ENCODE measurements at places on chromosomes 6 and 20.

- DNase-seq: no peak
These were observed 4.1 kb upstream of the LY86 start for GRCh38 chr6:6584310-6585002.

DNA sequence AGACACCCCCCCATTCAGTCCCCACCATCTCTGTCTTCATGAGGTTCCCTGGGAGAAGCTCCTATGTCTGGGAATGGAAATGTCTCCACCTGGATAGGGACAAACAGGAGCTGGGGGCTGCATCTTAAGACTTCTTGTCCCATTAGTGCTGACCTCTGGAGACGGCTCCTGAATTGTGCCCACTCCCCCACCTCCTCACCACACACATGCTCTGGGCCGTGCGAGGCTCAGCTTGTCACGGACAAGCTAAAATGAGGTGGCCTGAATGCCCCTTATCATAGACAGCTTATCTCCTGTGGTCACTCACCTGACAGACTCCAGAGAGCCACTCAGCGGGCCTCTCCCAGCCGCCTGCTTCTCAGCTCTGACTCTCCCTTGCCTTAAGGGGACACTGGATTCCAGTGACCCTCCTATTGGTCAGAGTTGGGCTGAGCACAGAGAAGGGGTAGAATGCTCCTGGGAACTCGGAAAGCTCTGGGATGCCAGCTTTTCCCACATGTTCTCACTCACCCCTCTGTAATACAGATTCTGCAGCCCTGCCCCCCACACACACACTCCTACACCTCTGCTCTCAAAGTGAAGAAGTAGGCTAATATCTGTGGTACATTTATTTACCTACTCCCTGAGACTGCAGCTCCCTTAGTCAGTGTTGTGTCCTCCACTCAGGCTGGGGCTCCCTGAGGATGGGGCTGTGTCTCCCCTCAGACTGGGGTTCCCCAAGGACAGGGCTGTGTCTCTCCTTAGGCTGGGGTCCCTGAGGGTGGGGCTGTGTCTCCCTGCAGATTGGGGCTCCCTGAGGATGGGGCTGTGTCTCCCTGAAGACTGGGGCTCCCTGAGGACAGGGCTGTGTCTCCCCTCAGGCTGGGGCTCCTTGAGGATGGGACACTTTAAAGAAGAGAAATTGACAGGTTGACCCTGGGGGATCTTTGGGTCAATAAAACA is 167.5 kb downstream of the VEGFA start:
- no peak for DNase-seq

GRCh38 chr20:34907616-34908469 is 31.4 kb downstream of the ACSS2 start:
- DNase-seq: no peak

DNA sequence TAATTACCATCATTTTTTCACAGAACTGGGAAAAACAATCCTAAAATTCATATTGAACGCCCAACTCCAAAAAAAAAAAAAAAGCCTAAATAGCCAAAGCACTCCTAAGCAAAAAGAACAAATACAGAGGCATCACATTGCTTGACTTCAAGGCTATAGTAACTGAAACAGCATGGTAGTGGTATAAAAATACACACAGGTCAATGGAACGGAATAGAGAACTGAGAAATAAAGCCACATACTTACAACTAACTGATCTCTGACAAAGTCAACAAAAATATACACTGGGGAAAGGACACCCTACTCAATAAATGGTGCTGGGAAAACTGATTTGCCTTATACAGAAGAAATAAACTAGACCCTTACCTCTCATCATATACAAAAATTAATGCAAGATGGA is 89.6 kb downstream of the MRAP2 start:
- DNase-seq: no peak

DNA sequence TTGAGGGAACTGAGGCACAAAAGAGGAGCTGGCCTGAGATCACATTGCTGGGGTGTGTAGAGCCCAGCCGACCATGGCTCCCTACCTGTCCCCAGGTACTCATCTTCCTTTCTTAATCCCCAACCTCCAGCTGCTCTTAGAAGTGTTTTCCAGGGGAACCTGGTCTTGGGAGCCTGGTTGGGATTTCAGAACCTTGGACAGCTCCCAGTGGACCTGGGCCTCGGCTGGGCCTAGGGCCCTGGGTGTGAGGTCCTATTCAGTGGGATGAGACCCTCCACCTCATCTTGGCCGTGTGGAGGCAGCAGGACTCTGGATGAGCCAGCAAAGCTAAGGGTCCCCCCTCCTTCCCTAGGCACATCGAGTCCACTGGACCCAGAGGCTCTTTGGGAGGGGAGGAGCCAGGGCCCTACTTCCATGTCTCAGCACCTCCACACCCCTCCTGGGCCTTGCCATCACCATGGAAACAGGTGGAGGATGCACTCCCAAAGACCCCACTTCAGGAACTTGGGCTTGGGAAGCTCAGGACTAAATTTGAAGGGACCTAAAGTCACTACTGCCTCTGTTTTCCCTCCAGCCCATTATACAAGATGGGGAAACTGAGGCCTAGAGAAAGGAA is 38.5 kb downstream of the DLGAP4 start:
- no peak for DNase-seq

DNA sequence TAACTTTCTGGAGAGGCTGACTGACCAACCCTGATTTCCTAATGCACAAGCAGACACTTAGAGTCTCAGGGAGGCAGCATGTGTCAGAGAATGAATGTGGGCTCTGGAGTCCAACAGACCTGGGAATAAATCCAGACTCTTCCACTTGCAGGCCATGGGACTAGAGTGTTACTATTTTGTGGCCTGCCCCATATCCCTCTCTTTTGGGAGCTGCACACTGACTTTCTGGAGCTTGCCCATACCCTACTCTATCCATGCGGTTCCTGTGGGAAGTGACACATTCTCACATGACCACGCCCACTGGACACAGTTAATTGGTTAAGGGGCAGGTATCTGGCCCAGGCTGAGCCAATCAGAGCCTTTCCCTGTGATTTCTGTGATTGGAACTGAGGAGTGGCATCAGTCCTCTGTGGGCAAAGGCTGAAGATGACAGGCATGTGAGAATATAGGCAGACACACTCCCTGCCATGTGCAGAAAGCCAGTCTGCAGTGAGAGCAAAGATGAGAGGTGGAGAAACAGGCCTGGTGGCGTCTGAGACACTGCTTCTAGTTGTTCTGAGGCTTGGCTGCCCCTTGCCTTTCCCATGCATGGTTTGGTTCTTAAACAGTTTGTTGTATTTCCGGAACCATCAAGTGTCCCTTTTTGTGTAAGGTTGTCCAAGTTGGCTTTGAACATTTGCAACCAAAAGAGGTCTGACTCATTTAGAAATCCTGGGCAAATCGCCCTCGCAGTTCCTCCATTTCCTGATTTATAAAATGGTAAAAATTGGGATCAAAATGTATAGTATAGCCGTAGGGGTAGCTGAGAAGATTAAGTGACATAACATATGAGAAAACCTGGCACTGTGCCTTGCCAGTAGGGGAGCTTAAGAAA is 125.6 kb downstream of the CDC5L start:
- DNase-seq: no peak

- no peak for DNase-seq
These were observed 105.6 kb downstream of the ELOVL4 start for GRCh38 chr6:79841577-79842375.

Measured in stimulated activated CD8-positive, alpha-beta memory T cell treated with anti-CD3 and anti-CD28 coated beads, Interleukin-2, amount 100 ng/mL, for 48 hours (primary cell).